Activated CD4-positive, alpha-beta T cell treated with anti-CD3 and anti-CD28 coated beads for 4 hours (primary cell): ENCODE measurements at places on chromosomes 12 and 14.

GRCh38 chr14:71765505-71765904 lies 166.7 kb upstream of the RGS6 start:
- DNase-seq = no peak

- DNase-seq = no peak
Observed at GRCh38 chr14:91221270-91221669, 23.2 kb downstream of the GPR68 start.

GRCh38 chr12:67989184-67989920 lies at the start of gene IFNG-AS1:
TSS of gene IFNG-AS1 (plus strand) at chr12:67989447.
- no peak for DNase-seq

- peak; percentile 4 for DNase-seq
Observed at GRCh38 chr12:25436206-25437030, 116.7 kb downstream of the LMNTD1 start.

- no peak for DNase-seq
Observed at GRCh38 chr14:25049568-25050268, at the start of gene STXBP6. TSS of gene STXBP6 (minus strand) at chr14:25050147. CDS start at chr14:24974818, 75,329 bp downstream.

GRCh38 chr12:9331218-9331626 lies 123.0 kb upstream of the PZP start:
- DNase-seq = peak; percentile 48

- DNase-seq = no peak
Observed at GRCh38 chr14:79404874-79405511, 806.3 kb downstream of the DIO2 start.

DNA sequence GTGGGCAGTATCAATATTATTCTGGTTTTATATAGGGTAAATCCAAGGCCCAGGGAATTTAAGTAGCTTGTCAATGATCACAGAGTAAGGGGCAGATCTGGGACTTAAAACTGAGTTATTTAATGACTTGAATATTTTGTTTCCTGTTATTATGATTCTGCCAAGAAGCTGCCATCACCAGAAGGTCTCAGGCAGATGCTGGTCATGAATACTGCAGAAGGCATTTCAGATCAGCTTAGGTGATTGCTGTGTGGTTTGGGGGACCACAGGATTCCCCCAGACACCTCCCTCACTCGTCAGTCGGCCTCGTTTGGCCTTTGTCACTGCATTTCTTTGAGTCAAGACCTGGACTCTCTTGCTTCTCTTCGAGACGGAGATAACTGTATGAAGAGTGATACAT lies 47.7 kb upstream of the EVL start:
- no peak for DNase-seq

- DNase-seq = no peak
Observed at GRCh38 chr14:71119075-71119474, 211.8 kb downstream of the PCNX1 start.

DNA sequence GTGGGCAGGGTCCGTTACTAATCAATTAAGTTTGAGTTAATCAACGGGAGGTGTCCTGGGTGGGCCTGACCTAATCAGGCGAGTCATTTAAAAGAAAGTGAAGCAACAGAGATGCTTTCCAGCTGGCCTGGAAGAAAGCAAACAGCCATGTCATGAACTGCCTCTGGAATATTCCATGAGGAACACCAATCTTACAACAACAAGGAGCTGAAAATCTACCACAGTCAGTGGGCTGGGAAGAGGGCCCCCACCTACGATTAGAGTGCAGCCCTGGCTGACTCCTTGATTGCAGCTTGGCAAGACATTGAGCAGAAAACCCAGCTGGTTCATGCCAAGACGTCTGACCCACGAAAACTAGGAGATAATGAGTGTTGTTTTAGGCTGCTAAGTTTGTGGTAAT lies 56.2 kb downstream of the SSPN start:
- DNase-seq = no peak

- no peak for DNase-seq
Observed at GRCh38 chr12:132638541-132639408, 20.2 kb downstream of the P2RX2 start.

- no peak for DNase-seq
Observed at GRCh38 chr14:101783260-101784016, 21.9 kb downstream of the PPP2R5C start.
